ENCODE measurements at places on chromosomes 4 and X. TPM values are rescaled to one million over a fixed set of nuclear protein-coding genes. Genes with fewer than 3 reads are reported as not detected.

- no peak for DNase-seq
Measured at GRCh38 chrX:137545711-137546651, 19.9 kb upstream of the ZIC3 start.

GRCh38 chr4:84503495-84504437 lies 4.7 kb upstream of the NKX6-1 start:
- DNase-seq: peak; percentile 93

DNA sequence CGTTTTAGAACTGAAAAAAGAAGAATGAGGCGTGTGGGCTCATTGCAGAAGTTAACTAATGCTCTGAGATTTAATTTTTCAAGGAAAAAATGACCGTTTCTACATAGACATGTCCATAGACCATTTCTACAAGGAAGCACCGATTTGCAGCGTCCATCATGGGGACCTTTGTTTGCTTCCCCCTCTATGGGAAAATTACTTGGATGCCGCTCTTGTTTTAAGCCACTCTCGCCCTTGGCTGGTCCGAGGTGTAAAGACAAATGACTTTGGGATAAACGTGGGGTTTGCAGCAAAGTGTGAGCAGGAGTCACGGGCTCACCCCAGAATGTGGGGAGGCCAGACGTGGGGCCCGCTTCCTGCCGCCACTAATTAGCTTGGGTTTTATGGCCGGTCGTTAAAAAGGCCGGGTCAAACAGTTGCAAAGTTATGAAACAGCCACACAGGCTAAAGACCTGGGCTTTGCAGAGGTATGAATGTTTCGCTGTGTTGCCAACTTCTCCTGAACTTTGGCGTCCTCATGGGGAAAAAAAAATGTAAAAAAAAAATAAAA lies 235.9 kb downstream of the SHOX start:
- DNase-seq: no peak

- no peak for DNase-seq
Measured at GRCh38 chrX:52346174-52347165, 22.4 kb upstream of the XAGE2 start.

GRCh38 chrX:2145692-2146367 lies 354.9 kb downstream of the DHRSX start:
- DNase-seq: no peak

DNA sequence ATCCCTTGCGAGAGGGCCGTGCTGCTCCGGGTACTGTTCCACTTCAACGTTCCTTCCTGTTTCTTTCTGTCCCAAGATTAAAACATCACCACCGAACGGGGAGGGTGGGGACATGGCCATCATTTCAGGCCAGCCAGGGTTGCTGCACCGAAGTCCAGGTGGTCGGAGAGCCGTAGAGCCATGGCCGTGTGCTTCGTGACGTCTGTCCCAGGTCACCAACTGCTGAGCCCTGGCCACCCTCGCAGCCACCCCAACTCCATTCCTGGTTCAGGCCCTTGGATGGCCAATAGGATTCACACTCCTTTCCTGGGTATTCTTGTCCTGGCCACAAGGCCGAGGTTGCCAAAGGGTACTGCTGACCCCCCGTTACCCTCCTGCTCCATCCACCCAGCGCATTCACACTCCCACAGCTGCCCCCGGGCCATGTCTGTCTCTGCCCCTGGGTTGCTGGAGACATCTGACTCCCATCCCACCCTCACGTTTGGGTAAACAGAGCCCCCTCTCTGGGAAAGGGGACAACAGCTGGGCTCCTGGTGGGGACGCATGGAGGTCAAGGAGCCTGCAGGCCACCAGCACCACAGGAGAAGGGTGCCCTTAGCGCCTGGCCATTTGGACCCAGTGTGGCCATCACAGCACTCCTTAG lies 103.2 kb downstream of the HMX1 start:
- no peak for DNase-seq

DNA sequence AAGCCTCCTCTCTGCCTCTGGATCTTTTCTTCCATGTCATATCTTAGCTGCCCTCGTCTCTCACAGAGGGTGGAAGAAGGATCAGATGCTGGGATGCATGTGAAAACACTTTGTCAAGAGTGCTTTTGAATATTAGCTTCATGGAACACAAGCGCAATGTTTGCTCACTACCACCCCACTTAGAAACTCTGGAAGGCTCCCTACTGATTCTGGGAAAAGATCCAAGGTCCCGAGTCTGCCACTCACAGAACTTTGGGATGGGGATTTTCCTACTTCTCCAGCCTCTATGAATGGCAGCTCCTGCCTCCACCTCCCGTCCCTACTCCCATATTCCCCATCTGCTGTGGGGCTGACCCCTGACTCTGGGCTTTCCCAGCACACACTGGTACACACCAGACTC lies 40.2 kb upstream of the CRMP1 start:
- no peak for DNase-seq

GRCh38 chr4:166675411-166675810 lies 558.9 kb downstream of the SPOCK3 start:
- no peak for DNase-seq

DNA sequence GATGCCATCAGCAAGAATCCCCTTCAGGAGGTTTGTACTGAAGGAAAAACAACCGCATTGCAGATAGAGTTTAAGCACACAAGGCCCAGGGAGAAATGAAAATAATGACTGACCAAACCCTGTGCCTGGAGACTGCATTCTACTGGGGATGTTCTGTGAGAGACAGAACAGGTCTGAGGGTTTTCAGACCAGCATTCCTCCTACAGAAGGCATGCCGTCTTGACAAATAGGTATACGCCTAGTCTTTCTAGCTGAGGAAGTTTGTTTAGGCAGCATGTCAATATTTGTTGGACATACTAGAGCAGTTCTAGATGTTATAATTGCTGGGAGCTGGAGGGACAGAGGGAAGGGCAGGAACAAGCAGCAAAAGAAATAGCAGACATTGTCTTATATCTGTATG lies 68.4 kb upstream of the SCOC start:
- no peak for DNase-seq

- DNase-seq: no peak
Measured at GRCh38 chrX:77505227-77505626, 58.0 kb downstream of the FGF16 start.

- DNase-seq: no peak
Measured at GRCh38 chr4:155494037-155494718, 117.4 kb upstream of the MAP9 start.

GRCh38 chr4:168128601-168129000 lies 36.3 kb downstream of the ANXA10 start:
- no peak for DNase-seq

Gene TMEM255A
- 1.2 TPM for total RNA-seq

Gene IL21
- total RNA-seq: not detected

Gene MOSPD2
- total RNA-seq: 14.4 TPM

Gene P2RY10
- 1.9 TPM for total RNA-seq
